ENCODE measurements at places on chromosomes 16 and 17. TPM values are rescaled to one million over a fixed set of nuclear protein-coding genes. Genes with fewer than 3 reads are reported as not detected.

ERN2 gene
- total RNA-seq: 4.9 TPM

MRM1 gene
- total RNA-seq: 6.6 TPM

CNGB1 gene
- total RNA-seq: 0.35 TPM

QRICH2 gene
- 4.5 TPM for total RNA-seq

KRT24 gene
- total RNA-seq: not detected

MYADML2 gene
- total RNA-seq: not detected

CCL11 gene
- total RNA-seq: 1.1 TPM

HOXB1 gene
- not detected for total RNA-seq

PRAC1 gene
- total RNA-seq: not detected

DNA sequence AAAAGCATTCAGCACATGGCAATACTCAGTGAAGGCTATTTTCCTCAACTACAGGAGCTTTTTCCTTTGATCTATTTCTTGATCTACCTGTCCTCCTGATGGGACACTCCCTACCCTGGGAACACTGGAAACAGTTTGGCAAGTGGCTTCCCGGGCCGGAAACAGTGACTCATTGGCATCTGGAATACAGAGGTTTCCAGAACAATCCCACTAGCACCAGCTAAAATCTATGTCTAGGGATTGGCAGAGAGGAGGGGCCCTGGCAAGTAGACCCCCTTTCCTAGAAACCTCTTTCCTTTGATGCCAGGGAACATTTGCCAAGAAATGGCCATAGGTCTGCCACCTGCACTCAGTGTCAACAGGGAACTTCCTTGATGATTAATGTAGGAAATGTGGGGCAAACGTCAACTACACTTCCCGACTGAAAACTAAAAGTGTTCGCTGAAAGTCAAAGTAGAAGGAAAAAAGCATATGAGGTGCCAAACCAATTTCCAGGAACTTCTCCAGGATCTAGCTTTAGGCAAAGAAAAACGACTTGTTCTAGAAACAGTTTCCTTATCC lies 30.4 kb upstream of the FBXW10B start:
- DNase-seq: no peak

DNA sequence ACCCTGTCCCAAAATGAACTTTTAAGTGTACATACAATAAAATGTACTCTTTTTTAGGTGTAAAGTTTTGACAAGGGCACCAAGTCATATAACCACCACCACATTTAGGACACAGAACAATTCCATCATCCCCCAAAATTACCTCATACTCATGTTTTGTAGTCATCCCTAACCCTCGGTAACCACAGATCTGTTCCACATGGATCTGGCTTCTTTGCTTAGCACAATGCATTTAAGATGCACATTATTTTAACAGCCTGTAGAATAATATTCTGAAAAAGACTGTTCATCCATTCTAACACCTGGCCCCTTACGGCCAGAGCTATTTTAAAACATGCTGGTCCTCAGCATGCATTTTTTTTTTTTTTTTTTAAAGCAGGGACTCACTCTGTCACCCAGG lies 25.2 kb upstream of the CFAP20 start:
- no peak for DNase-seq

GRCh38 chr17:77222356-77222755 lies 81.6 kb downstream of the SEC14L1 start:
- no peak for DNase-seq

GRCh38 chr17:38705523-38705802 lies 390 bp downstream of the MLLT6 start:
- peak; percentile 60 for DNase-seq

- DNase-seq: no peak
Observed at GRCh38 chr16:56776562-56776961, 46.6 kb downstream of the NUP93 start.

DNA sequence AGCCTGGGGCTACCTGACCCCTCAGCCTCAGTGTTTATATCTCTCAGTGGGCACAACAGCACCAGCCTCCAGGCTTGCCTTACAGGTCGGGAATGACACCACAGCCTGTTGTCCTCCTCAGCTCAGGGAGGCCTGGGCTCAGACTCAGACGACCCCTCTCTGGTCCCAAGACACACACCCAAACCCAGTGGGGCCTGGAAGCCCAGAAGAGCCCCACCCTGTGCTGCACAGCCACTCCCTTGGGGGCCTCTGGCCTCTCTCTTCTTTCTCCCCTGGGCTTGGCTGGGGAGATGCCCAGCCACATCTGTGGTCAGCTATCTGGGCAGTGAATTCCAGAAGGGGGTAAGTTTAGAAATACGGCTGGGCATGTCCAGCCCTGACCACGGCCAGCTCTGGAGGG lies 2.4 kb downstream of the NATD1 start:
- no peak for DNase-seq

DNA sequence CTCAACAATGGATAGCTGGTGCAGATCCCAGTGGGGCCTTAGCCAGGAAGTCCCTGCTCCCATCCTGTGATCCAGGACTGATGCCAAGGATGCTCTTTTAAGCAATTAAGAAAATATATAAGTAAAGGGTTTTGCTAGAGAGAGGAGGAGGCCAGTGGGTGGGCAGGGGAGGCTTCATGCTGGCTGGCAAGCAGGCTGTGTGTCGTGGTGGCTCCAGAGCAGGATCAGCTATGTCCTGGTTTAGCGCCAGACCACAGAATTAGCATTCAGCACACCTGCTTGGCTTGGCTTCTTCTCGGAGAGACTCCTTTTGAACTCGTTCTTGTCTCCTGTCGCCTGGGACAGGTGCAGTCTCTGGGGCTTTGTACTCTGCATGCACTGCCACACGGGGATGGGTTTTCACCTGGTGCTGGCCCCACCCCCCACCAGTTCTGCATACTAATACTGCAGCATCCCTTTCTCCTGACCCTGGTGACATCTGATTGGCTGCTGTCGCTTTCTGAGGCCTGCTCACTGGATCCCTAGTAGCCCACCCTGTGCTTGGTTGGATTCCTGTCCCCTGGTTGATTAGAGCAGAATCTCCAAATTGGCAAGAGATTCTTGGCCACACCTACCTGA lies 66.1 kb downstream of the PLD6 start:
- DNase-seq: no peak

DNA sequence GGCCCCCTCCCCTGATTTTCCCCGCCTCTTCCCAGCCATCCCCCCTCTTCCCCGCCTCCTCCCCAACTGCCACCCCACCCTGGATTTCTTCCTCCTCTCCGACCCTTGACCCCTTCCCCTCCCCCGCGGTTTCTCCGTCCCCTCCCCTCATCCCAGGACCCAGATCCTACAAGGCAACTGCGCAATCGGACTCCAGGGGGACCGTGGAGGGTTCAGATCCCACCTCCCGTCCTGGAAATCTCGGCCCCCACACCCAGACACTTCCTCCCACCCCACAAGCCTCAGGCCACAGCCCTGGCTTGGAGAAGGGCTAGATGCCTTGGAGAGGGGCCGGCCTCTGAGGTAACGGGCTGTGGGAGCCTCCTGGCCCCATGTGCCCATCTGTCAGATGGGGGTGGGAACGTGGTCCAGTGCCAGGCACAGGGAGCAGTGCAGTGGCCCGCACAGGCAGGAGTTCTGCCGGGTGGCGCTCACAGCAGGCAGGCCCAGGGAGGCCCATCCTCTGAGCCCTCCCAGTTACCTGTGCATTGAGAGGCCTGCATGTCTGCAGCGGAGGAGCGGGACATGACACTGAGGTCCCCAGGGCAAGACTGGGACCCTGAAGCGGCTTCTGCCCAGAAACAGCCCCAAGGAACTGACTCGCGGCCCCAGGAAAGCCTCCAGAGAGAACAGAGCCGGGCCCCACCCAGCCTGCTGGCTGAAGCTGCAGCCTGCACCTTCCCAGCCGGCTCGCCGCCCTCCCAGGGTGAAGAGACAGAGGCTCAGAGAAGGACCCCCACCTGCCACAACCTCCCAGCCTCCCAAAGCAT lies 16.7 kb downstream of the ZNF423 start:
- DNase-seq: no peak

GRCh38 chr17:80264205-80265075 lies 3.8 kb downstream of the RNF213 start:
- DNase-seq: peak; percentile 65

DNA sequence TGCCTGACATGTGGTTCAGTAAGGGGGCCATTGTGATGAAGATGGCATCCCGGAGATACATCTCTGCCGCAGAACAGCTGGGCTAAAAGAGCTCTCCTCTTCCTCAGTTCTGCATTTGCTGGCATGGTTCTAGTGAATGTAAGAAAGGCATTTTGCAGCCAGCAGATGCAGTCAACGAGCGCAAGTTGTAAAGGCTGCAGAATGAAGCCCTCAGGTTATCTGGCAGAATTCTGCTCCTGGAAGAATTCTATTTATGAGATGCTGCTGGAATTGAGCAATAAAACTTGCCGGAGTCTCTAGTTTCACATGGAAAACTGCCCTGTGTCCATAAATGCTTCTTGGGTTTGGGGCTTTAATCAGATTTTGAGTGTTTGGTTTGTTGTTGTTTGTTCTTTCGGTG lies 176.8 kb upstream of the HSBP1 start:
- no peak for DNase-seq

DNA sequence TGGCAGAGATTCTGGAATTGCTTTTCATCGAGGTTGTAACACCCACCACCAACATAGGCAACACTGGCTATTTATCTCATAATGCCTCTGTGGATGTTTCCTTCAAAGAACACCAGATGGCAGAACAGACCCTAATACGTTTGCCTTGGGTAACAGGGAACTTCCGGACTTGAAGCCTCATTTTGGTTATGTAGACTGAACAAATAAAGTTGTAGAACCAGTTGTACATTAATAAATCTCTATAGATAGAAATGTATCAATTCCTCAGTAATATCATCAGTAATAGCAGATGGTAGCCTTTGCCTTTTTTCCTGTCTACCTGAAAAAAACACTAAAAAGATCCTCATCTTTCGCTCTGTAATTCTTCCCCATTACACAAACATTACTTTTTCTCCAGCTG lies 25.9 kb upstream of the APOH start:
- no peak for DNase-seq

DNA sequence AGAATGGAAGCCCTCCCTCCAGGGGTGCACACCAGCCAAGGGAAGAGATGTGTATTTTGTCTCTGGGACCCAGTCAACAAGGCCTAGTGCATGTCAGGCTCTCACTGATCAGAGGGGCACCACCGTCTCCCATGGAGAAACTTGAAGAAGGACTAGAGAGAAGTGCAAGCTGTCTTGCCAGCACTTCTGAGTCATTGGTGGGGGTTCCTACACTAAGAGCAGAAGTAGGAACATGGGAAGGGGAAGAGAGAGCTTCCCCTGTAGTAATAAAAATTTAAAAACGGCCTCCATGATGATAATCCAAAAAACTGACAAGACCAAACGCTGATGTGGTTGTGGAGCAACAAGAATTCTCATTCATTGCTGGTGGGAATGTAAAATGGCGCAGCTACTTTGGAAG lies 46.3 kb downstream of the DYNLRB2 start:
- DNase-seq: no peak

GRCh38 chr17:48540213-48540612 lies 4.7 kb downstream of the HOXB2 start:
- no peak for DNase-seq

- no peak for DNase-seq
Observed at GRCh38 chr17:47009759-47010594, 30.9 kb upstream of the RPRML start.

DNA sequence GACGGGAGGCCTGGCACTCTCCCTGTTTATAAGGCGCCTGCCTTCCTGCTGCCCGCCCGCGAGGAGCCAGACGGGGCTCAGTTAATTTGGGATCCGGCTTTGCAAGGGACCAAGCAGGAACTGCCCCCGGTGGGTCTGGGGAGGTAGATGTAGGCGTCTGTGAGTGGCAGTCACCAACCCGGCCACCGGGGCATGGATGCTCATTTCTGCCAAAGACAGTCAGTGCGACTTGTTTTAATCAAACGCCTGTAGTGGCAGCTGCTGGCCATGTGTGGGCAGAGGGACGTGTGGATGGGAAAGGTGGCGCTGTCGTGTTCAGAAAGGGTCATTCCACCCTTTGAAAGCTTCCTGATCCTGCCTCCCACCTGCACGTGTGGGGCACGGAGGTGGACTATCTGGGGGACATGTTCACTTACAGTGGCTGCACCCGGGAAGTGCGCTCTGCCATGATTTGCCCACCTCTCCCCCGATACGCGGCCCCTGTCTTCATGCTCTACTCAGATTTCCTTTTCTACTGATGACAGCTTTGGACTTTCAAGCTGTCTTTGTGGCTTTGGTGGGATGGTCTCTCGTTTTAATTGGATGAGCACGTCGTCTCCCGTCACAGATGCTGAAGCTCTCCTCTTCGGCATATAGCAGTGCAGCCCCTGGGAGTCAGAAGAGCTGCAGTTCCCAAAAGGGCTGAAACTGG lies 60.3 kb upstream of the CIBAR2 start:
- DNase-seq: peak; percentile 47

DNA sequence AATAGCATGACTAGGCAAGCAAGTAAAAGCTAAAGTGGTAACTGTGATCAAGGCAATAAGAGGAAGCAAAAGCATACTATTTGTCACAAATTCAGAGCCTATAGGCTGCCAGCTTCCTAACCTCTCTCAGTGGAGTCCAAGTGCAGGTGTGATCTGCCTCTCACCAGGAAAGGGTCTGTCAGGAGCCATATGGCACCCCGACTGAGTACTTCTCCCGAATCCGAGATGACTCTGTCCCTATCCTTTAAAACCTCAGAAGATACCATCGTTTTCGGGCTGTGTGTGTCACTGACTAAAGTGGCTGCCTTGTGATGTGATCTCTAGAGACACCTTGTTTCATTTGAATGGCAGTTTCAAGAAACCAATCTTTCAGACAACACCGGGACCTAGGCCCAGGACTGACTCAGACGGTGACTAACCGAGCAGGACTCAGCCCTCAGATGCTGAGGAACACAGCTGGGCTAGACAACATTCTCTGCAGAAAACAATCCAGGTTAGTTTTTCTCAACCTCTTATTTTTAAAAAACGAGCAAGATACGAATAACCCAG lies 63.6 kb downstream of the SMG6 start:
- DNase-seq: no peak

DNA sequence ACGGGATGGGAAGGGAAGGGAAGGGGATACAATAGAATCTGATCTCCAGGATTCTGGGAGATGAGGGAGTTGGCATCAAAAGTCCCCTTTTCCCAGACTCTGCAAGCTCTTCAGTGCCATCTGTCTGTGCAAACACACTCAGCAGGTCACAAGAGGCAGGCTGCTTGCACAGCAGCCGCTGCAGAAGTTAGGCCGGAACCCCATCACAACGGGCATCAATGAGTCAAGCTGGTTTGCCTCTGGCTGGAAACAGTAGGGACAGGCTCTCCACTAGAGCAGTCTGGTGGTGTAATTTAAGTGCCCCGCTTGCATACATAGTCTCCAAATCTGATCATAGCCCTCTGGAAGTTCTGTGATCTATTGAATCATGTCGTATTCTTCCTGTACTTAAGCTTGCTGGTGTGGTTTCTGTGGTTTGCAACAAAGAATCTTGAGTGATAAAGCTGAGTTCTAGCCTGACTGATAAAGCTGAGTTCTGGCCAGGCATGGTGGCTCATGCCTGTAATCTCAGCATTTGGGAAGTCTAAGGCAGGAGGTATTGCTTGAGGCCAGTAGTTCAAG lies 33.7 kb upstream of the KDM8 start:
- DNase-seq: no peak
